Stimulated activated CD8-positive, alpha-beta memory T cell treated with anti-CD3 and anti-CD28 coated beads, Interleukin-15, amount 100 ng/mL, for 4 hours (primary cell): ENCODE measurements at places on chromosomes 16 and 17.

DNA sequence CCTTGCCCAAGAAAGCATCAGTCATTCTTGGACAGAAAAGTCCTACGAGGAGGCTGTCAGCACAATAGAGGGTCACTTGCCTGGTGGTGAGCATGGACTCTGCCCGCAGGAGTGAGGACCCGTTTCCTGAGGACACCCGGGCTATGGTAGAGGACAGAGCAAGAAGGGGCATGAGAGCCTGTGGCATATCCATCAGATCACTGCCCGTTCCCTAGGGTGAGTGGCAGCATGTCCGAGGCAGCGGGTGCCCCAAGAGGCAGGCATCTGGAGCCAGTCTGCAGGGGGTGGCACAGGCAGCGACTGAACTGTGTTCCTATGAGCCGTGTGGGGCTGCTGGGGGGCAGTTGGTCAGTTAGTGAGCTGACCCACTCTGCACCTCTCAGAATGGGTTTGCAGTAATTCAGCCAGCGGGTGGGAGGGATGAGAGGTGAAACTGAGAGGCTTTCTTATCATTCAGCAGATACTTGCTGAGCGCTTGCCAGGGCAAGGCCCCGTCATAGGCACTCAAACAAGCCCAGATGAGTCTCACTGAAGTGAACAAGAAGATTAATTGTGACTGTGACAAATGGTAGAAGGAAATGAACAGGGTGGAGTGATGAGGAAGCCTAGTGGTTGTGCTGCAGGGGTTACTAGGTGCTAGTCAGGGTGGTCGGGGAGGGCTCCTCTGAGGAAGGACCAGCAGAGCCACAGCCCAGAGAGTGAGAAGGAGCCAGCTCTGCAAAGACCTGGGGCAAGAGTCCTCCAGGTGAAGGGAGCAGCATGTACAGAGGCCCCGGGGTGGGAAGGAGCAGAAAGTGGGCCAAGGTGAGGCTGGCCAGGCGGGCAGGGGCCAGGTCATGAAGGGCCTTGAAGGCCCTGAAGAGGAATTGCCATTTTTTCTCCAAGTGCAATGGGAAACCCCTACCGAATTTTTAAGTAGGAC is 87.9 kb downstream of the CLEC16A start:
- no peak for DNase-seq

DNA sequence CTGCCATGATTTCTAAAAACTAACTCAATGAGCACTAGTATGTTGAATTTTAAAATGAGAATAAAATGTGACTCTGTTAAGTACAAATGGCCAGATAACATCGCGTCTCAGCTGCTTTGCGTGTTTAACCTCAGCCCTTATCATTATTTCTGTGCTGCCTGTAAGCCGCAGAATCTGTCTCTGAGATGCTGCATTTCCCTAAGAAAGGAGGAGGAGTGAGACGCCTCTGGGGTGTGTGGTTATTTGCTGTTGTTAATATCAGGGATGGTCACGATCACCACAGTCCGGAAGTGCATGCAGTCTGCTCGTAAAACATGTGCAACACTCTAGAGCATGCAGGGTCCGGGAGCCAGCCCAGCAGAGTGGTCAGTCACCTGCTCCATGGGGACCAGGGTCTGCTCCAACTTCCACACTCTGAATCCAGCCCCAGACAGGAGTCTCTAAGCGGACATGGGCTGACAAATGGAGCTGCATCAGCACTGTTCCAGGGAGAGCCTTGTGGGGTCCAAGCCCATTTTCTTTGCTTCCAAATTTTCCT is 342.5 kb downstream of the MAF start:
- DNase-seq: no peak

DNA sequence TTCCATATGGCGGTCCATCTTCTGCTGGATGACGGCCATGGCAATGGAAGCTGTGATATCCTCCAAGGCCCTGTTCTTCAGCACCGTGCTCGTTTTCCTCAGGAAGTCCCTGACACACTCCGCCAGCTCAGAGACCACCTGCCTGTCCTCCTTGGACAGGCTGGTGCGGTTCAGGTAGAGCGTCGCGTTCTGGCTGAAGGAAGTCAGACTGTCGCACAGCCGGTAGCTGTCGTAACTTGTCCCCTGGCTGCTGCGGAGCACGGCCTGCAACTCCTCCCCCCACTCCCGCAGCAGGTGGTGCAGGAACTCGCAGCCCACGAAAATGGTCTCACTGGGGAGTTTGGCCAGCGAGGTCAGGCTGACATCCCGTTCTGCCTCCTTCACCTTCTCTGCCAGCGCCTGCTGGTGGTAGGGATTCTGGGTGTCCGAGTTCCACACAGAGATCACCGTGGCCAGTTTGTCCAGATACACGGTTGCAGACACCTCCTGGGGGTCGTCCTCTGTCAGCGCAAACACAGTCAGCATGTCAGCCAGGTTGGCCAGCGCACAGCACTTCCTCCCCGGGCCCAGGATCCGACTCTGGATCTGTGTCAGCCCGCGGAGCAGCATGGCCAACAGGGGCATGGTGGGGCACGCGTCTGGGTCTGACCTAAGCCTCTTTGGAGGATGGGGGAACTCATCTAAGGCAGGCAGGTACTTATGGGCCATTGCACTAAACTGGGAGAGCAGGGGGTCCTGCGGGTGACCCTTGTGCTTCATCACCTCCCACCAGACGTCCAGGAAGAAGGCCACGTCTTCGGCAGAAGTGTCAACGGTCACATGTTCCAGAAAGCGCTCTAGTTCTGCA is 5.1 kb downstream of the GEMIN4 start:
- DNase-seq: no peak

GRCh38 chr17:21376759-21377690 is 868 bp downstream of the KCNJ12 start:
- DNase-seq: no peak

- no peak for DNase-seq
Measured at GRCh38 chr16:66834746-66835145, 4.0 kb upstream of the NAE1 start.

DNA sequence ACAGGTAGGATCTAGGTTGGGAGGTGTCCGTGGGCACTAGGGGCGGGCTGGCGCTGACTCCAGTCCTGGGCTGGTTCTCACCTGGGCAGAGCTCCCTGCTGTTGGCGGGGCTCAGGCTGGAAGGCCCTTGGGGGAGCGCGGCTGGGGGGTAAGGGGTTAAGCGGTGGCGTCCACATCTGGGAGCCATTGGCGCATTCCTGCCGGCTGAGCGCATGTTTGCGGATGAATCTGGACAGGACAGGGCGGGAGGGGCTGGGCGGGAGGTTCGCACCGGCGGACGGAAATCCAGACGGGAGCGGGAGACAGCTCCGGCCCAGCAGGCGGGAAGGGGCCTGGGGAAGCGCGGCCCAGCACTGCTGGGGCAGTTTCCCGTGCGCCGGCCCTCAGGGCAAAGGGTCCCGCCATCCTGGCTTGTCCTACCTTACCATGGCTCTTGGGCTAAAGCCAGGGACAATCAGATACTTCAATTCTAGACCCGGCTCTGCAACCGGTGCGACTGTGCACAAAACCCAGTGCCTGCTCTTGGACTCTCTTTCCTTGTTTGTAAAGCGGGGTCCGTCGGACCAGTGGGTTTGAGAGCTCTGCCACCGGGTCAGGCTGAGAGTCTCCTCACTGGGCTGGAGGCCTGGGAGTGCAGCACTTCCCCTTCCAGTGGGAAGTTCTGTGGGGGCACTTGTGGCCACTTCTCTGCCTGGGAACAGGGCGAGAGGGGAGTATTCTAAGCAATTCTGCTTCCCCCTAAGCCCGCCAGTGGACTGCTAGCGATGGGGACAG is 7.8 kb downstream of the RARA start:
- DNase-seq: no peak

- no peak for DNase-seq
Measured at GRCh38 chr16:57910696-57911095, 60.2 kb downstream of the CNGB1 start.
